ENCODE measurements at places on chromosomes 3 and 15. TPM values are rescaled to one million over a fixed set of nuclear protein-coding genes. Genes with fewer than 3 reads are reported as not detected.

GRCh38 chr15:89016549-89017041 is 71.7 kb upstream of the ABHD2 start:
- no peaks in the 10 kb centered on the region for H3K36me3 ChIP-seq
- H3K27ac ChIP-seq = no peak overlapping the region
- H3K4me3 ChIP-seq = no peak overlapping the region
- no peak for DNase-seq

DNA sequence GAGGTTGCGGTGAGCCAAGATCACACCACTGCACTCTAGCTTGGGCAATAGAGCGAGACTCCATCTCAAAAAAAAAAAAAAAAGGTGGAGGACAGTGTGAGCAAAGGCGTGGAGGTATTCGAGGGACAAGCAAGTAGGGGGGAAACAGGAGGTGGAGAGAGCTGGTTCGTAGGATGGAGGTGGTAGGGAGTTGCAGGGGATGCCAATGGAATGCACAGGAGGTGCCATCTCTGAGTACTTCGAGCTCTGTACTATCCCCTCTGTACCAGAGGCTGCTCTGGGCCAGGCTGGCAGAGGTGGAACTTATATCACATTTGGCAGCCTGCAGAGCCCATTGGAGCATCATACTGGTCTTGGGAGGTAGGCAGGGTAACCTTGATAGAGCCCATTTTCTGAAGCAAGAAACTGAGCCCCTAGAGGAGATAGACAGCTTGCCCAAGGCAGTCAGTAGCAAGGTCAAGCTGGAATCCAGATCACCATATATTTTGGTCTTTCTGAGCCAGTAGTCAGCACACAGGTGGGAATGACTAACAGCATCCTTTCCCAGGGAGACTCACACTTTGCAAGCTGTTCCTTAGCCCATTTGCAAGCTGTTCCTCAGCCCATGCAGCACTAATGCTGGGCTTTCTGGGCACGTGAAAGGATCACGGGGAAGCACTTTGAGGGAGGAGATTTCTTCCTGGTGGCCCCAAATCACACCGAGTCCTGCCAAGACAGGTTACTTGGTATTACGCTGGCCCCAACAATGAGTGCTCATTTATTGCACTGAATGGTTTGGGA is 9.2 kb upstream of the CCDC33 start:
- no peak for DNase-seq
- H3K27ac ChIP-seq = no peak overlapping the region
- H3K4me1 ChIP-seq = peaks cover 6% of the 10 kb centered on the region
- no peaks in the 10 kb centered on the region for H3K36me3 ChIP-seq

DNA sequence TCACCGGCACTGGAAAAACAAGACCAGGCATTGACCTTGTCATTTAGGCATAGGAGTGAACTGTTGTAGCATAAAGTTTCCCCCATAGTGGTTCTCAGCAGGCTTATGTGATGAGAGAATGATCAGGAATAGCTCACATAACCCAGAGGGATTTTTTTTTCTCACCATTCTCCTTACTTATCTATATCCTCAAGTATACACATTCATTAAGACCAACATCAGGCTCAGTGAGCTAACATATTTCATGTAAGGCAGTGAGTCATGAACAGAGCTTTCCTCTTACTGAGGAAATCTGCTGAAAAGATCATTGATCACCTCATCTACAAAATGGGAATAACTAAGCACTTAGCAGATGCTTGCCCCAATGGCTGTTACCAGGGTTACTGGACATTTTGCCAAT is 396.6 kb upstream of the TMCO5A start:
- no peak overlapping the region for H3K27ac ChIP-seq
- H3K4me3 ChIP-seq = no peak overlapping the region
- H3K27me3 ChIP-seq = no peaks in the 10 kb centered on the region
- no peaks in the 10 kb centered on the region for H3K36me3 ChIP-seq
- no peaks in the 10 kb centered on the region for H3K4me1 ChIP-seq

DNA sequence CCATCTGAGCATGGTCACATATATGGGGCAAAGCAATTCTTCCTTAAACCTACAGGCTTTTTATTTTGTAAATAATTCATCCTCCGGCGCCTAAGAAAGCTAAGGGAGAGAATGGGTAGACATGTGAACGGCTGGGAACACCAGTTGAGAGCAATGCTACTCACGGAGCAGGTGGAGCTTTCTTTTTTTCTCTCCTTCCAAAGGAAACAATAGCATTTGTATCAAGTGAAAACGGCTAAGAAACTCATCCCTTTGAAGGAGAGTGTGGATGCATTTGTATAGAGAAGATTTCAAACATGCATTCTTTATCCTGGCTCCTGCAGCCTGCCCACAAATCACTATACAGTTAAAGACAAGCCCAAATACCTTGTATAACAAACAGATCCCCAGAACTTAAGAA is 637.8 kb downstream of the MAGI1 start:
- H3K4me1 ChIP-seq = peaks cover 1% of the 10 kb centered on the region
- H3K4me3 ChIP-seq = no peak overlapping the region
- no peaks in the 10 kb centered on the region for H3K27me3 ChIP-seq
- DNase-seq = no peak
- no peak overlapping the region for H3K27ac ChIP-seq

Gene IL1RAP
- total RNA-seq = 11.7 TPM

Gene MEX3B
- 6.8 TPM for total RNA-seq

DNA sequence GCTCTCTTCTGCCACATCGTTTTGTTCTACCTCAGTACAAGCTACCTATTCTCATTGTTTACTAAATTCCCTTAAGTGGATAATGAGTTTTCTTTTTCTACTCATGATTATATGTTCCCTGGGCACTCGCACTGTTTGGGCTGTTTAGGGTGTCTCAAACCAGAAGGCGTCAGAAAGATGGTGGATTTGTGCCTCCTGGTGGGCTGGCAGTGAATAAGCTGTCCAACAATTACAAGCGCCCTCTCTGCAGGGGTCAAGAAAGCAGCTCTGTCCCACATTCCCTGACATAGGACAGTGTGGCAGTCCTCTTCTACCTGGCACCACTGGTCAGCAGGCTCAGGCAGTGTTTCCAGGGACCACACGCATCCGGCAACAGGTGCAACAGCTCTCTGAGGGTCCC is 173.4 kb upstream of the PPP2R3A start:
- no peaks in the 10 kb centered on the region for H3K4me1 ChIP-seq
- H3K36me3 ChIP-seq = no peaks in the 10 kb centered on the region
- no peak overlapping the region for H3K4me3 ChIP-seq
- DNase-seq = no peak
- H3K27ac ChIP-seq = no peak overlapping the region

Gene HPS3
- total RNA-seq = 15.7 TPM

Gene GOLGA8S
- not detected for total RNA-seq

DNA sequence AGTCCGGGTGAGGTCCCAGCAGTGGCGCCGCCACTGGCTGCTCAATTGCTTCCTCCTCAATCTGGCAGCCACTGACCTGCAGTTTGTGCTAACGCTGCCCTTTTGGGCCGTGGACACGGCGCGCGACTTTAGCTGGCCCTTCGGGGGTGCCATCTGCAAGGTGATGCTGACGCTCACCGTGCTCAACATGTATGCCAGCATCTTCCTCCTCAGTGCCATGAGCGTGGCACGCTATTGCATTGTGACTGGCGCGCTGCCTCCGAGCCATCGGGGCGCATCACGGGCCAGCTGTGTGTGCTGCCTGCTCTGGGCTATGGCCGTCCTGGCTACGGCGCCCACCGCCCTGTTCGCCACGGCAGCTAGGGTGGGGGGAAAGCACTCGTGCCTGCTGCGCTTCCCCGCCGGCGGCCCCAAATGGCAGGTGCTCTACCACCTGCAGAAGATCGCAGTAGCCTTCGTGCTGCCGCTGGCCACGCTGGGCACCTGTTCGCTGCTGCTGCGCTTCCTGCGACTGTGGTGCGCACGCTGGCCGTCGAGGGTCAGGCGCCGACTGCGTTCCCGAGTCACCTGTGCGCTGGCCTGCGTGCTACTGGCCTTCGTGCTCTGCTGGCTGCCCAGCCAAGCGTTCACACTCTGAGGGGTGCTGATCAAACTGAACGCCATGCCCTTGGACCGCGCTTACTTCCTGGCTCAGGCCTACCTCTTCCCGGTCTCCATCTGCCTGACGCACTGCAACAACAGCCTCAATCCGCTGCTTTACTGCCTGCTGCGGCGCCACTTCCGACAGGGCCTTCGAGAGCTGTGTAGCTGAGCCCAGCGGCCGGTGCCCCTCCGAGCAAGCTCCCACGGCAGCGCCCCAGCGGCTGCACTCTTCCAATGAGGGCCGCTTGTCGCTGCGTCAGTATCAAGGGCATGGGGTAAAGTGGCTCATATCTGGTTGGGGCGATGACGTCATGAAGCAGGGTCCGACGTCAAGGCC is 20.3 kb upstream of the ADAMTS7 start:
- no peaks in the 10 kb centered on the region for H3K36me3 ChIP-seq
- no peak overlapping the region for H3K27ac ChIP-seq

Gene CDHR4
- 2.0 TPM for total RNA-seq

DNA sequence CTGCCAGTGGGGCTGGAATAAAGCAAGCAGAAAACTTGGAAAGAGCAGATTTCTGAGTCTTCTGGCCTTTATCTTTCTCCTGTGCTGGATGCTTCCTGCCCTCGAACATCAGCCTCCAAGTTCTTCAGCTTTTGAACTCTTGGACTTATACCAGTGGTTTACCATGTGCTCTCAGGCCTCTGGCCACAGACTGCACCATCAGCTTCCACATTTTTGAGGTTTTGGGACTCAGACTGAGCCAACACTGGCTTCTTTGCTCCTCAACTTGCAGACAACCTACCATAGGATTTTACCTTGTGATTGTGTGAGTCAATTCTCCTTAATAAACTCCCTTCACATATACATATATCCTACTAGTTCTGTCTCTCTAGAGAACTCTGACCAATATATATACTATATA is 706.6 kb downstream of the NR2F2 start:
- no peaks in the 10 kb centered on the region for H3K27me3 ChIP-seq
- H3K36me3 ChIP-seq = no peaks in the 10 kb centered on the region
- no peak for DNase-seq
- H3K27ac ChIP-seq = no peak overlapping the region

DNA sequence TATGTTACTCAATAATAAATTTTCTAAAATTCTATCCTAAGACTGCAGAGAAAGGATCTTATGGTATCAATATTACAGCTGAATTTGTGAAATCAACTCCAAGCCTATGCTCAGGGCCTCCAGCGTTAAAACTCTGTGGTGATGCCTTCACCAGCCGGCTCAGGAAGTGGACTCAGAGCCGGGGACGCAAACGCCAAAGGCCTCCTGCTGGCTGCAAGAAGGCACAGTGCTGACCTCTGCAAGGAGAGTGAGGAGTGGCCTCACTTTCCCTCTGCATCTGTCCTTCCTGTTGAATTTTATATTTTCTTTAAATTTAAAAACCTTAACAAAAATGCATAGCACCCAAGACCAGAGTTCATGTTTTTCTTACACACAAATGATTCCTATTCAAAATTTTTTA is 48.5 kb downstream of the HERC2 start:
- no peak overlapping the region for H3K27ac ChIP-seq
- H3K4me1 ChIP-seq = peaks cover 1% of the 10 kb centered on the region
- no peak for DNase-seq
- no peak overlapping the region for H3K4me3 ChIP-seq
- no peaks in the 10 kb centered on the region for H3K27me3 ChIP-seq

DNA sequence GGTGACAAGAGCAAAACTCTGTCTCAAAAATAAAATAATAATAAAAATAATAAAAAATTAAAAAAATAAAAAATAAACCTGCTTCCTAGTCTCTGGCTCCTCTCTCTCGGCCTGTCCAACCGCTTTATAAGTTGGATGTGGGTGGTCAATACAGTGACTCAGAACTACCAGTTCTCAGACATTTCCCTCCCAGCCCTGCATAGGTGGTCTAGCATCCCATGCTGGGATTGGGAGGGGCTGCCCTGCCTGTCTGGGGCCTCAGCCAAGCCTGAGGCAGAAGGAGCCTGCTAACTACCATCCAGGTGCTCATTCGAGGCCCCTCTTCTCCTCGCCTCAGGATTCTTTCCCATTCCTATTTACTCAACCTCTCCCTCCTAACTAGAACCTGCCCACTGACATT is 33.3 kb upstream of the BLM start:
- H3K27ac ChIP-seq = no peak overlapping the region
- no peak for DNase-seq
- no peaks in the 10 kb centered on the region for H3K27me3 ChIP-seq
- H3K36me3 ChIP-seq = no peaks in the 10 kb centered on the region
- no peak overlapping the region for H3K4me3 ChIP-seq

Gene PPP1R14D
- total RNA-seq = not detected

- no peak for DNase-seq
- peaks cover 2% of the 10 kb centered on the region for H3K4me1 ChIP-seq
- H3K36me3 ChIP-seq = no peaks in the 10 kb centered on the region
- no peak overlapping the region for H3K27ac ChIP-seq
- H3K27me3 ChIP-seq = no peaks in the 10 kb centered on the region
These were observed 4.0 kb upstream of the PHGR1 start for GRCh38 chr15:40346579-40347558.

DNA sequence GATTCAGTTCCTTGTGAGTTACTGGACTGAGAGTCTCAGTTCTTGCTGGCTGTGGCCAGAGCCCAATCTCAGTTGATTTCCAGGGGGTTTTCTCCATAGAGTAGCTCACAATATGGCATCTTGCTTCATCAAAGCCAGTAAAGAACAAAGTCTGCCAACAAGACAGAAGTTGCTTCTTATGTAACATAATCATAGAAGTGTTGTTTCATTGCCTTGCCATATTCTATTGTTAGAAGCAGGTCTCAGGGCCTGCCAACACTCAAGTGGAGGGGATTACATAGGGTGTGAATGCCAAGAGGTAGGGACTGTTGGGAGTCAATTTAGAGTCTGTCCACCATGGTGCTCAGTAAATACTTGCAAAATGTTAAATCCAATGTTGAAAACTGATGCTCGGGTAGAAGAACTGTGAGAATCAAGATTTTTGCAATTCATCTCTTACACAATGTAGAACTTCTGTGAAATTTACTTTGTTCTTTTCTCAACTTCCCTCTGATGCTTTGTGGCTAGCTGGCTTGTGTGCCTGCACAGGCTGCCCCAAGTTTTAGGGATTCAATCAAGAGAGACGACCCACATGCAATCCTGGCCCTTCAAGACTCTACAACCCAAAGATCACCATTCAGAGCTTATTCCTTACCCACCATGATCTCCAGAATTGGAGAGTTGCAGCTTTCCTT is 13.3 kb upstream of the PXYLP1 start:
- H3K4me1 ChIP-seq = no peaks in the 10 kb centered on the region
- no peak overlapping the region for H3K4me3 ChIP-seq
- no peak for DNase-seq
- H3K27me3 ChIP-seq = no peaks in the 10 kb centered on the region
- H3K36me3 ChIP-seq = no peaks in the 10 kb centered on the region
- no peak overlapping the region for H3K27ac ChIP-seq

- H3K4me3 ChIP-seq = no peak overlapping the region
- no peaks in the 10 kb centered on the region for H3K36me3 ChIP-seq
- no peaks in the 10 kb centered on the region for H3K4me1 ChIP-seq
- H3K27ac ChIP-seq = no peak overlapping the region
- no peaks in the 10 kb centered on the region for H3K27me3 ChIP-seq
- DNase-seq = no peak
These were observed 12.6 kb upstream of the COL8A1 start for GRCh38 chr3:99625643-99626416.
